T-helper 9 cell (primary cell): ENCODE measurements at places on chromosomes 2 and 18.

DNA sequence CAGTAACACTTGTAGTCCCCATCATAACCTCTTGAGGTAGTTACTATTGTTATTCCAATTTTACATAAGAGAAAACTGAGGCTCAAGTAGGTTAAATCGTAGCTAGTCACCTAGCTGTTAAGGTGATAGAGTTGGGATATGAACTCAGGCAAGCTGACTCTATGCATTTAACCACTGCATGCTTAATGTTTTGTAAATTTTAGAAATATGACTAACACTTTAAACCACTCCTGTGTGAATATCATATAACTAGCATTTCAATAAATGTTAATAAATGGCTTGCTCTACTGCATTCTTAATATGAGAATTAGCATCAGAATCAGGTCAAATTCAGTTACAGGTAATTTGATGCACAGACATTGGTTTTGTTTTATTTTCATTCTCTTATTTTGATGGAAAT, 35.6 kb upstream of the CREB1 start:
- no peak for DNase-seq

- no peak for DNase-seq
These were observed 442.1 kb upstream of the MEX3C start for GRCh38 chr18:51639541-51639940.

GRCh38 chr2:112566104-112566503, 18.3 kb upstream of the CHCHD5 start:
- DNase-seq = no peak

GRCh38 chr2:226738821-226739544, 60.6 kb downstream of the IRS1 start:
- no peak for DNase-seq

- no peak for DNase-seq
These were observed 224.0 kb upstream of the SIX2 start for GRCh38 chr2:45233301-45233700.
